ENCODE measurements at places on chromosomes 13 and 19.

DNA sequence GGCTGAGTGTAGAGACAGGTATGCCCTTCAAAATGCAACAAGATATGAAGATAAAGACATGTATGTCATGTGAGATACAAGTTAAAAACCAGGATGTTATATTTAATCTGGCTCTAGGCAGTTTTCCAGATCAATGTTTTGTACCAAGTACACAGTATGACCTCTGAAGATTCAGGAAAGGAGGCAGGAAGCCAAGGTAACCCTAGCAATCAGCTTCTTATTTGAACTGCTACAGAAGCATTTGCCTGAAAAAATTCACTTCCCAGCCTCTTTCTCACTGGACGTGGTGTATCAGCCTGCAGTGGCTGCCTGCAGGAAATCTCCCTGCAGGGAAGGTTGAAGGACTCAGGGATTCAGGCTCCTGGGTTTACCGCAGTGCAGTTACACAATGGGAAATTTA is 24.1 kb downstream of the OLFM4 start:
- DNase-seq: no peak

- no peak for DNase-seq
These were observed 54.3 kb downstream of the MICU2 start for GRCh38 chr13:21549633-21550032.

DNA sequence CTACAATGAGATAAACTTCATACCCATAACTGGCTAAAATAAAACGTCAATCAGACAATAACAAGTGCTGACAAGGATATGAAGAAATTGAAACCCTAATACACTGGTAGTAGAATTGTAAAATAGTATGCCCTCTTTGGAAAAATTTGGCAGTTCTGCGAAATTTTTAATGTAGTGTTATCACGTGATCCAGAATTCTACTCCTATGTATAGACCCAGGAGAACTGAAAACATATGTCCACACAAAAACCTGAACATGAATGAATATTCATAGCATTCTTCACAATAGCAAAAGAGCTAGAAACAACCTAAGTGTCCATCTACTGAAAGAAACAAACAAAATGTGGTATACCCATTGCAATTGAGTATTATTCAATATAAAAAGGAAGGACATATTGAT is 14.2 kb upstream of the MYO16 start:
- no peak for DNase-seq

DNA sequence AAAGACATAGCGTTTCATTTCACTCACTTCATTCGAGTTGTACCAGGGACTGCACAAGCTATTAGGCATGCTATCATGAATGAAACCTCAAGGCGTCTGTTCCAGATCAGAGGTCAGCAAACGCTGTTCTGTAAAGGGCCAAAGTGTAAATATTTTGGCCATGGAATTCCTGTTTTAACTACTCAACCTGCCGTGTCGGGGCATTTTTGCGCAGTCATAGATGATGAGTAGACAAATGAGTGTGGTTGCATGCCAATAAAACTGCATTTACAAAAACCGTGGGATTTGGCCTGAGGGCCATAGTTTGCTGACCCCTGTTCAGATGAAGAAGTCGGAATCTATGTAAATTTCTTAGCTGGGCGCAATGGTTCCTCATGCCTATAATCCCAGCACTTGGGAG is 6.5 kb downstream of the INSR start:
- no peak for DNase-seq

DNA sequence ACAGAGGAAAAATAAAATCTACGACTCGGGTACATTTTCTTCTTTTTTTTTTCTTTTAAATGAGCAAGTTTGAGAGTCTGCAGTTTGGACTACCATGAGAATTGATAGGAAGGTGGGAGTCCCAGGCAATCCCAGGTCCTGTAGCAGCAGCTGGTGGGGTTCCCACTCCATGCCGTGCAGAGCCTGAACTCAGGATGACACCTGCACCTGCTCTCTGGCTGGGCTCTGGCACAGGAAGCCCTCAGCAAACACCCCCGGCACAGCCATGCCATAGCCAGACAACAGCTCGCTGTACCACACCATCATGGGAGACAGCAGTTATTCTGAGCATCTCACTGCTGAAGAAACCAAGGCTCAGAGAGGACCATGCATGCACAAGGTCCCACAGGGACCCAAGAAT is 6.2 kb upstream of the GP6 start:
- no peak for DNase-seq

DNA sequence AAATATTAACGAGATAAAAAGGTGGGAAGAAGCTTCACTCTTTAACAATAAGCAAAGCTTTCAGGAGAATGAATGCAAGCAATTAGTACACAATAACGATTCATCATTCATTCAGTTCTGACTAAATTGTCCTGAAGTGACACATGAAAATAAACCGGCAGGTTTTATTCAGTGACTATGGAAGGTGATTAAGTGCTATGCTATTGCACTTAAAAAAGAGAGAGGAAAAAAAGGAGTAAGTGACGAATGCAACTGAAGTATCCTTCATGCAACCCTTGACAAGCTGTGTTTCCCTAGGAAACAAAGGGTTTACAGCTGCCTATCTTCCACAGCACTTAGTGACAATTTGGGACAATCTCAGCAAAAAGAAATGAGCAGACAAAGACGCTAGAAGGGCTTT is 1.4 kb downstream of the LIG4 start:
- DNase-seq: no peak

GRCh38 chr19:50300814-50301606 is 28.2 kb downstream of the KCNC3 start:
- no peak for DNase-seq

DNA sequence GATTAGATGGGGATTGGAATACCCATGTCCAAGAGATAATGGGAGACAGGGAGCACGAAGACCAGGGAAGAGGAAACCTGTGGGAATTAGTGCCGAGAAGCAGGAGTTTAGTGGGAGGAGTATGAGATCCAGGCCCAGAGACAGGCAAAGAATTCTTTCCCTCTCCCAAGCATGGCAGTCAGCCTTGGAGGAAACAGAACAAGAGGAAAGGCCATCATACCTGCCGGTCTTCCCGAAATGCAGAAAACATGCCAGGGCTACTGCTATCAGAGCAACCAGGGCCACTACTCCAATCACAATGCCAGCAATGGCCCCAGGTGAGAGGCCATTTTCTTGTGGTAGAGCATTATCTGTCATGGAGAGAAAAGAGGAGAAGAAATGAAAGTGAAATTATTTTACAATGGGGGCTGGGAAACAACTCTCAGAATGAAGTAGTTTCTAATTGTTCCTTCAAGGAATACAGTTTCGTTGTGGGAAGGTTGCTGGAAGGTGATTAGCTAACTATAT is 16.1 kb downstream of the CEACAM1 start:
- no peak for DNase-seq

GRCh38 chr13:32426990-32427851 is 709 bp downstream of the N4BP2L1 start:
- DNase-seq: peak; percentile 57

DNA sequence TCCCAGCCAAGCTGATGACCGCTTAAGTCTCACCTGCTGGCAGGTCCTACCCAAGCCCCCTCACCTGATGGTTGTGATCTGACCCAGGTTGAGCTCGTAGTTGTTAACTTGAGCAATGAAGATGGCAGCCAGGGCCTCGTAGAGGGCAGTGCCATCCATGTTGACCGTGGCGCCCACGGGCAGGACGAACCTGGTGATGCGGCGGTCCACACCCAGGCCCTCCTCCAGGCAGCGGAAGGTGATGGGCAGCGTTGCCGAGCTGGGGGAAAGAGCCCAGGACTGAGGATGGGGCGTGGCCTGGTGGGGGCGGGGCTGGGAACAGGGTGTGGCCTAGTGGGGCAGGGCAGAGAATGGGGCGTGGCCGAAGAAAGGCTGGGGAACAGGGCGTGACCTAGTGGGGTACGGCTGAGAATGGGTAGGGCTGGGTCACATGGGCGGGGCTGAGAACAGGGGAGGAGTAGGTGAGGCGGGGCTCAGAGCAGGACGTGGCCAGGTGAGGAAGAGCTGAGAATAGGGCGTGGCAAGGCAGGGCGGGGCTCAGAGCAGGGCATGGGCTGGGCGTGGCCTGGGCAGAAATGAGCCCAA is 12.9 kb downstream of the OR7C2 start:
- DNase-seq: no peak

Data from KG1 (cell line).